HFFc6 (cell line): ENCODE measurements at places on chromosomes 6 and 20. TPM values are rescaled to one million over a fixed set of nuclear protein-coding genes. Genes with fewer than 3 reads are reported as not detected.

DNA sequence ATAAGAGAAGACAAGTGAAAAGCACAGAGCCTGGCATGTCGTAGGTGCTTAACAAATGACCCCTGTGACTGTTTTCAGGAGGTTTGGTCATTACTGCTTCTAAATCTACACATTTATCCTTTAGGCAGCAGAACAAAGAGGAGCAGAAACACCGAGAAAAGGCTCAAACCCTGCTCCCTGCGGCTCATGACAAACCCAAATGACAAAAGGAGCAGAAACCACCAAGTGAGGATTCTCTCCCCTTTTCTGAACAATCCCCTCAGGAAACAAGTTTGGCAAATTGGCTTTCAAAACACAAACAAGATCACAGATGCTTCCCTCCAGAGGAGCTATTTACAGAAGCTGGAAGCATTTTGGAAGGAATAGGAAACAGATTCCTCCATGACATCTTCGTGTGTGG, 15.8 kb upstream of the SIRPG start:
- no peaks in the 10 kb centered on the region for H3K4me1 ChIP-seq
- peaks cover 46% of the 10 kb centered on the region for H3K27me3 ChIP-seq
- H3K4me3 ChIP-seq = no peak overlapping the region
- no peaks in the 10 kb centered on the region for H3K36me3 ChIP-seq
- DNase-seq = no peak
- H3K27ac ChIP-seq = no peak overlapping the region

DNA sequence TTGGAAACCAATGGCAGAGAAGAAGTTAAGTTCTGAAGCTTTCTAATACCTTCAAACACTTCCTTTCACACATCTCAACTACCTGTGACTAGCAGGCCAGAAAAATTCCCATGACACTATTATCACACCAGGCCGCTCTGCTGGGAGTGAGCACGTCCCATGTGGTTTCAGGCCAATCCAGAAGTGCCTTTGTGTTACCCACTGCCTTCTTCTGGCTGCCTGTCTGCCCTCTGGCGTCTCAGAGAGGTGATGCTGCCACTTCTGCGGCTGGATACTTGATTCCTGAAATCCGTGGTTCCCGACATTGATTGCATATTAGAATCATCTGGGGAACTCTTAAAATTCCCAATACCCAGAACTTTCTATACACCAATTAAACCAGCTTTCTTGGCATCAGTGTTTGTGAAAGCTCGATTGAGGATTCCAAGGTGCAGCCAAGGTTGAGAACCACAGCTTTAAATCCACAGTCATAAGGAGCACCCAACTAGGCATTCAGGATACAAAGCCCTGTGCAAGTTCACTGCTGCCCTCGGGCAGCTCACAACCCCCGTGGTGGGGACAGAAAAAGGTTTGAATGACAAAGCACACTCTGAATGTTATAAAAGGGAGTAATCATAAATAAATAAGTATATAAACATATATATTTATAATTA, 65.6 kb downstream of the STMND1 start:
- peak; percentile 43 for DNase-seq
- H3K36me3 ChIP-seq = no peaks in the 10 kb centered on the region

- H3K4me3 ChIP-seq = no peak overlapping the region
- H3K4me1 ChIP-seq = peaks cover 62% of the 10 kb centered on the region
- no peaks in the 10 kb centered on the region for H3K36me3 ChIP-seq
- DNase-seq = no peak
- H3K27ac ChIP-seq = peak overlapping the region; percentile 19; the same call in 1 of the 2 replicates
Observed at GRCh38 chr20:44716309-44717106, 1.3 kb downstream of the CCN5 start.

DNA sequence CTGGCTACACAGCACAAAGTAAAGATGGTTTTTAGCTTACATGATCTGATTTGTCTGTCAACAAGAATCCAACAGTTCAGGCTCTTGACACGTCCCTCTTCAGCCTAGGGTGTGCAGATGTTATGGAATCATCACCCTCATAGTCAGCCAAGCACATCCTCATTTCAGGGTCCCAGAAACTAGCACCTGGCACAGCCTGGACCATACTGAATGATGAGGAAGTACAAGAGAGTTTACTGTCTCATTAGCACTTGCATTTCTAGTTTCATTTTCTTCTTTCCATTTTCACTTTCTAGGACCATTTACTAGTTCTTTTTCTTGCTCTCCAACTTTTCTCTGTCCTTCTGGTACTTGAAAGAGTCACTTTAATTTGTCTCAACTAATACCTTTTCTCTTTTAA, 6.5 kb downstream of the RIPOR2 start:
- H3K27me3 ChIP-seq = no peaks in the 10 kb centered on the region
- H3K4me1 ChIP-seq = peaks cover 71% of the 10 kb centered on the region

GRCh38 chr6:159808647-159809046, 8.6 kb downstream of the PNLDC1 start:
- no peaks in the 10 kb centered on the region; the same call in 1 of the 2 replicates for H3K27me3 ChIP-seq
- DNase-seq = no peak
- no peak overlapping the region for H3K27ac ChIP-seq

DNA sequence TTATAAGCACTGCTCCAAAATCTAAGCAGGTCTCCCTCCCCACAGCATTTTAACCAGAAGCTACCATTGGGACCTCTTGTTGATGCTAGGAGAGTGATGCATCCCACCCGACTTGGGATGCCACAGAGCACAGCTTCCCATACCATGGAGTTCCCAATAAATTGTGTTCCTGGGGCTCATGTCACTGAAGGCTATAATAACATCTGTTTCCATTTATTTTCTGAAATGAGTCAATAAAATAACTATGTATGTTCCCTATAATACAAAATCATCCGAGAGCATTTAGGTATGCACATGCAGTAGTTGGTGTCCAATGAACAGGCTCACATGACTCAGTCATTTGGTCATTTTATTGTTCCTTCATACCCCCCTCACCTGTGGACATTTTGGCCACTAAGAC, 204.2 kb downstream of the TBC1D7 start:
- H3K4me1 ChIP-seq = peaks cover 7% of the 10 kb centered on the region; the same call in 1 of the 2 replicates
- H3K36me3 ChIP-seq = no peaks in the 10 kb centered on the region

DNA sequence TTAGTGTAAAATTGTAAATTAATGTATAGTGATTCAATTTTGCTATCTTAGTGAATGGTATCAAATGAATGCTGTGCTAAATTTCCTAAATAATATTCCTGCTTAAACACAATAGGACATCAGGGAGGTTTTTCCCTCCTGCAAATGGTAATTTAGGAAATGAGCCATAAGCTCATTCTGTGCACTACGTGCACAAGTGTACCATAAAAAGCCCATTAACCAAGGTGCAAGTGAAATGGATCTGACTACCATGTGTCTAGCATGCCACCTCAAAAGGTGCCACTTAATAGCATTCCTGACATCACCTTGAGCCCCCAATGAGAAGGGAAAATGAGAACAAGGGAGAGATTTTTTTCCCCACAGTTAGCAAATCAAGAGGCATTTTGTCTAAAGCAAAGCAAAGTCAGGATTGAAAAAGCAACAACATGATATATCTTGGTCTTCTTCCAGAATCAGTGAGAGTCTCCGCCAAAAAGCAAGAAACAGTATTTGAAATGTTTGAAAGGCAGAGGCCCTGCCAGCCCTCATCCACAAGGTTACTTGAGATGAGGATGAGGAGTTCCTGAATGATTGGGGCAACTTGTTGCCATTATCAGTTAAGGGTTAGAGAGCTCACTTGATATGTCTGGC, 334.2 kb upstream of the RSPO3 start:
- no peaks in the 10 kb centered on the region; the same call in 1 of the 2 replicates for H3K27me3 ChIP-seq
- H3K4me3 ChIP-seq = no peak overlapping the region
- DNase-seq = no peak
- H3K4me1 ChIP-seq = no peaks in the 10 kb centered on the region

DNA sequence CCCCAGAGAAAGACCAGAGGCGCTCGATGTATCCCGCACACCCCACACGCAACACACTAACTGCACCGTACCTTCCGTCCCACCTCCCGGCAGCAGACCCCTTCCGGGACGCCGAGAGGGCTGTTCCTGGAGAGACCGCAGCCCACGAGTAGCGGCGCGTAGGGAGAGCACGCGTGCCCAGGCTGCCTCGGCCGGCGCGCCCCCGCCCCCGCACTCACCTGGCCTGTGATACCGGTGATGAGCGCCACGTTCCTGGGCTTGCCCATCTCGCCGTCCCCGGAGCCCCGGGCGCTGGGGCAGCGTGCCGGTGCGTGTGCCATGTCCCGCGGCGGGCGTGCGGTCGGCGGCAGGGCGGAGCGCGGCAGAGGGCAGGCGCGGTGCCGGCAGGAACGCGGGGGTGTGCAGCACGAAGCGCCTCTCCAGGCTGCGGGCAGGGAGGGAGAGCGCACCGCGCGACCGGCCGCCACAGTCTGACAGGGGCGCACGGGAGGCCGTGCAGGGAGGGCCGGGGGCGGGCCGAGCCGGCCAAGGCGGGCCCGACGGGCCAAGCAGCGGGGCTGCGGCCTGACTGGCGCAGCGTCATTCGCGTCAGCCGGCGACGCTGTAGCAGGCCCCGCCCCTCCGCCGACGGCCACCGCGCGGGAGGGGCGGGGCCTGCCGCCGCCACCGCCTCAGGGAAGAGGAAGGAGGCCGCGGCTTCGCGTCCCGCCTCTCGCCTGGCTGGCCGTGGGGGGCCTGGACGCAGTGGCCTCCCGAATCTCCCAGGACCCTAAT, at the start of gene GMDS:
GMDS (minus strand) TSS at position 503 of the 774 bp plus-strand sequence.
- peak; percentile 72 for DNase-seq
- peak within 1 kb of the TSS; percentile 94 for H3K27ac ChIP-seq
- H3K4me1 ChIP-seq = peaks cover 17% of the 10 kb centered on the region
- no peaks in the 10 kb centered on the region for H3K27me3 ChIP-seq

- no peak for DNase-seq
- H3K27me3 ChIP-seq = no peaks in the 10 kb centered on the region; the same call in 1 of the 2 replicates
- no peak overlapping the region for H3K27ac ChIP-seq
Observed at GRCh38 chr6:39490108-39490507, 167.6 kb upstream of the KCNK16 start.

DNA sequence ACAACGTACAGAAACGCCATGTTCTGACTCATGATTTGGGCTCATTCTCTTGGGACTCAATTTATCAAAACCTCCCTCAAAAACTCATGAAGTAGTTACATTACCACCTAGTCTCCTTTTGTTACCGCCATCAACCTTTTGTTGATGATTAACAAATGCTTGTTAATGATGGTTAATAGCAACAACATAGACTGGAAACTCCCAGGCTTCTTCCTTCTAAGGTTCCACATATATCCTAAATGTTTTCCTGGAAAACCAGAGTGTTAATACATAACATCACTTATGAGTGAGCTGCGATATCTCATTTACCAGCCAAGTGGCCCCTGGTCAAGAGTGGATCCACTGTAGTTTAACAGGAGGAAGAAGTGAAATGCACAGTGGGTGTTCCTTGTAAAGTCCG, 176.3 kb downstream of the ERMARD start:
- H3K4me3 ChIP-seq = no peak overlapping the region
- H3K4me1 ChIP-seq = no peaks in the 10 kb centered on the region
- H3K27me3 ChIP-seq = no peaks in the 10 kb centered on the region

DNA sequence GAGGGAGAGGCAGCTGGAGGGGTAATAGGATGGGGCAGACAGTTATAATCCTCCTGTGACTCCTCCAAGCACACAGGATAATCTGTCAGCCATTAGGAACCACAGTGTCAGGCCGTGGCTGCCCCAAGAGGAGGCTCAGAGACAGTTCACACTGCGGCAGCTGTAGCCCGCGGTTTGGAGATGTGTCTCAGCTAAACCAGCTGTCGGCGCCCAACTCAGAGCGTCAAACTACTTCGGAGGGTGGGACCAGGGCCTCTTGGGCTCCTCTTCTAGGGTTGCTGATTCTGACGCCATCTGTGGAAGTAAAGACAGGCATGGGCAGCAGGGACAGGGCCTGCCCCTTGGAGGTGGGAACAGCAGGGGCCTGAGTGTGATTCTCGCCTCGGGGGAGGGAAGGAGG, 309.8 kb downstream of the CDC5L start:
- DNase-seq = no peak
- H3K36me3 ChIP-seq = no peaks in the 10 kb centered on the region
- H3K27me3 ChIP-seq = peaks cover 4% of the 10 kb centered on the region

- peak overlapping the region; percentile 36; the same call in 1 of the 2 replicates for H3K4me3 ChIP-seq
- DNase-seq = peak; percentile 66
- H3K4me1 ChIP-seq = peaks cover 18% of the 10 kb centered on the region
- no peaks in the 10 kb centered on the region for H3K36me3 ChIP-seq
Observed at GRCh38 chr20:41631826-41632225, 13.6 kb upstream of the CHD6 start.

DNA sequence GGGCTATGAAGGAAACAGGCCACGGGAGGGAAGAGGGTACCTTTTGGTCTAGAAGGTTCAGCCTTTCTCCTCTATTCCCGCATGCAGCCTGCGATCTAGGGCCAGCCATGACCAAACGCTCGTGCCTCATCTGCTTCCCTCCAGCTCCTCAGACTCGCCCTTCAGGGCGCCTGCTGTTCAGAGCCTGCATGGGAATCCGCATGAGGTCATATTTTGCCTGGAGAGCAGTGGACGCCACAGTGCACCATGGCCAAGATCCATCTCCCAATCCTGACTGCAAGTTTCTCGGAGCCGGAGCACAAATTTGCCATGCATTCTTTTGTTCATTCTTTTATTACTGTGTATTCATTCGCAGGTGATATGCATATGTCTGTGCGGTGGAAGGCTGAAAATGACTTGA, 608.1 kb downstream of the QKI start:
- H3K4me1 ChIP-seq = no peaks in the 10 kb centered on the region
- H3K36me3 ChIP-seq = no peaks in the 10 kb centered on the region
- H3K27ac ChIP-seq = no peak overlapping the region
- no peak for DNase-seq
- no peak overlapping the region for H3K4me3 ChIP-seq
- H3K27me3 ChIP-seq = no peaks in the 10 kb centered on the region; the same call in 1 of the 2 replicates

DNA sequence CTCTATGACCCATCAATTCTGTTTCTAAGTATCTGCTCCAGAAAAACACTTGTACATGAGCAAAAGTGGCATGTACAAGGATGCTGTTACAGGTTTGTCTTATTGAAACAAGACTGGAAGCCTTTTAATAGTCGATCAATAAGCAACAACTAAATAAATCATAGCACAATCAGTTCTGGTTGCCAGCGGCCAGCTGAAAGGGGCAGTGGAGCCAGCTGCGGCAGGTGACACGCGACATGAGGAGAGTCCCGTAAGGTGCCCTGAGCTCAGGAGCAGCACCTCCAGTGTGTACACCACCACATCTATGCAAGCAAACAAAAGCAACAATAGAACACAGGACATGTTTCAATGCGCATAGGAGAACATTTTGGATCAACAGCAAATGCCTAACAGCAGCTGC, 20.7 kb upstream of the NNAT start:
- H3K4me1 ChIP-seq = peaks cover 15% of the 10 kb centered on the region
- H3K27me3 ChIP-seq = no peaks in the 10 kb centered on the region; the same call in 1 of the 2 replicates
- H3K36me3 ChIP-seq = peaks cover 10% of the 10 kb centered on the region; the same call in 1 of the 2 replicates

The FLOT1 gene
- 235 and 264 TPM in 2 replicates for total RNA-seq

The RIPOR3 gene
- 0.09 to 0.35 TPM (median 0.09 TPM) in 3 replicates for total RNA-seq

The DNAH8 gene
- total RNA-seq = not detected in 3 replicates

The ISM1 gene
- total RNA-seq = not detected in 3 replicates
